Common myeloid progenitor, CD34-positive (primary cell): ENCODE measurements at places on chromosomes 1 and 21.
A peak's percentile ranks its signal among the peaks of the same experiment; 100 is the strongest.

DNA sequence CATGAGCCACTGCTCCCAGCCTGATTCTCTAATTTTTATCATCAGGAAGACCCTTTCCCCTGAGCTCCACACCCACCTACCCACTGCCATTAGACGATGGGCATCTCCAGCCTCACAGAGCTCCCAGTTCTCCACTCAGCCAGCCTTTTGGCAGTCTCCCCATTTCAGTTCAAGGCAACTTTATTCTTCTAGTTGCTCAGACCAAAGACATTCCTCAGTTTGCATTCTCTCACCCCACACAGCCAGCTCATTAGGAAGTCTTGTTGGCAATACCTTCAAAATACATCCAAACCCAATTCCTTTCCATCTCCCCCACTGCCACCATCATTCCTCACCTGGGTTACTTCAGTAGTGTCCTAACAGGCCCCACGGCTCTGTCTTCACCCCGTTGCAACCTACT is 53.4 kb upstream of the COX20 start:
- no peak for DNase-seq

GRCh38 chr1:34162852-34163766 is 1.9 kb downstream of the CSMD2 start:
- DNase-seq: peak; percentile 75

- no peak for DNase-seq
Measured at GRCh38 chr21:37606549-37606948, 240.0 kb downstream of the DYRK1A start.

- DNase-seq: peak; percentile 59
Measured at GRCh38 chr1:24321126-24321525, 2.0 kb downstream of the GRHL3 start.

- DNase-seq: no peak
Measured at GRCh38 chr1:178353524-178353923, 143.2 kb downstream of the CLEC20A start.

DNA sequence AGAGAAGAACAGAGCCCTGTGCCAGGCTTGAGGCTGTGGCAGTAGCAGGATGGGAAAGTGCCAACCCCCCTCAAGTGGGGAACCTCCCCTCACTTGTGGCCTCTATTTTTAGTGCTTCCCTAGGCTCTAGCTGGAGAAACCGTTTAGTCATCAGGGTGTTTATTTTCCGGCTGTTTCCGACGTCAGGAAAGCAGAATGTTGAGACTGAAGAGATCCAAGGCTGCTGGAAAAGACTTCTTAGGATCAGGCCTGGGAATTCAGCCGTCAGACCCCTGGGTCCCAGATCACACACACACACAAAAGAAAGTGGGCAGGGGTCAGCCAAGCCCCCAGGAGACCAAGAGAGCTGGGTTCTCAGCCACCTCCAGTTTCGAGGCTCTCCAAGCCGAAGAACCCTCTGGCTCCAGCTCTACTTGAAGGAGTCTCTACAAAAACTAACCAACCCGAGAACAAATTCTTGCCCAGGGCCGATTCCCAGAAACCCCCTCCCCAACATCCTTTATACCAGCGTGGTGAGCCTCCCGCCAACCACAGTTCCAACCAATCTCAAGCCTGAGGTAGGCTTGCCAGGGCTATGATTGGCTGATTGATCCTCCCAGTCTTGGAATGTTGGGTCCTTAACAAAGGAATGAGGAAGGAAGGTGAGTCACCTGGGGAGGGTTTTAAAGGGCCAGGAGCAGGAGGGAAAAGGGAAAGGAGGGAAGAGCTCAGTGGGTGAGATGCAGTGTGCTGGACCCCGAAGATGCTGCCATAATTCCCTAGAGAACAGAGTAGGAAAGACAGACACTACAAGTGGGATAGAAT is 2.5 kb upstream of the MEF2D start:
- peak; percentile 56 for DNase-seq

DNA sequence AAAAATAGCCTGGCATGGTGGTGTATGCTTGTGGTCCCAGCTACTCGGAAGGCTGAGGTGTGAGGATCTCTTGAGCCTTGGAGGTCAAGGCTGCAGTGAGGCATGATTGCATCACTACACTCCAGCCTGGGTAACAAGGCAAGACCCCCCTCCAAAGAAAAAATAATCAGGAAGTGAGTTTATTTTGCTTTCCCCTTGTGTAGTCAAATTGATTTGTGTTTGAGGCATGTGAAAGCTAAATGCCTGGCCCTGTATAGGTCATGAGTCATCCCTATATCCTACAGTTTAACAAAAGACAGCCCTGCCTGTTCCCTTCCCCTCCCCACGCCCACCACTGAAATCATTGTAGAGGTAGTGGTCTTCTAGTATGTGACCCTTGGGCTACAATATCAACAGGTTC is 241.4 kb upstream of the JUN start:
- DNase-seq: no peak

DNA sequence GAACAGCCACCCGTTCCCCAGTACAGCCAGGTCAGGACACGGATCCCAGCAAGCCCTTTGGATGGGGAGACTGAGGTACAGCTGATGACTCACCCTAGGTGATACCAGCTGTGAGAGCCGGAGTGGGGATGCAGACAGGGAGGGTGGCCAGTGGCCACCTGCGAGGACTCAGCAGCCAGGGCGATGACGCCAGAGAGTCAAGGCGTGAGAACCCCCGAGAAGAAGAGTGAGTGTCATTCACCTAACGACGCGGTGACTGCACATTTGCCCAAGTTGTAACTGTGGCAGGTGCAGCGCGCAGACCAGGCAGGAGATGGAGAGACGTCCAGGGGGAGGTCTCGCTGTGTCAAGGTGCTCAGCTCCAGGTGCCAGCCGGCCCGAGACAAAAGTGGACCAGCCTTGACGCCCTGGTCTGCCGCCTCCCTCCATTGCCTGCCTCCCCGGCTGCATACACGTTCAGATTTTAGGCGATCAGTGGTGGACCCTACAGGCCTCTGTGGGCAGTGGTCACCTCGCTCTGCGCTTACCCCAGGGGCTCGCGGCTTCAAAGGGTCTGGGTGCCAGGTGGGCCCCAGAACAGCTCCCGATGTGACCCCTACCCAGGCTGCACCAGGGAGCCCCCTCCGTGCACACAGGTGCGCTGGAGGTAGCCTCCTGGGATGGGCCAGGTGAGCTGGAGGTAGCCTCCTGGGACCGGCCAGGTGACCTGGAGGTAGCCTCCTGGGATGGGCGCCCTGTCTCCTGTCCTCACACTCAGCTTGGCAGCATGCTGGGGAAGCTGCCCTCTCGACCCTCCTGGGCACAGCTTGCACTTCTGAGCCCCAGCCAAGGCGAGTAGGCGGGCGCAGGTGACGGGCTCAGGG is 11.9 kb downstream of the LRRC3 start:
- no peak for DNase-seq

DNA sequence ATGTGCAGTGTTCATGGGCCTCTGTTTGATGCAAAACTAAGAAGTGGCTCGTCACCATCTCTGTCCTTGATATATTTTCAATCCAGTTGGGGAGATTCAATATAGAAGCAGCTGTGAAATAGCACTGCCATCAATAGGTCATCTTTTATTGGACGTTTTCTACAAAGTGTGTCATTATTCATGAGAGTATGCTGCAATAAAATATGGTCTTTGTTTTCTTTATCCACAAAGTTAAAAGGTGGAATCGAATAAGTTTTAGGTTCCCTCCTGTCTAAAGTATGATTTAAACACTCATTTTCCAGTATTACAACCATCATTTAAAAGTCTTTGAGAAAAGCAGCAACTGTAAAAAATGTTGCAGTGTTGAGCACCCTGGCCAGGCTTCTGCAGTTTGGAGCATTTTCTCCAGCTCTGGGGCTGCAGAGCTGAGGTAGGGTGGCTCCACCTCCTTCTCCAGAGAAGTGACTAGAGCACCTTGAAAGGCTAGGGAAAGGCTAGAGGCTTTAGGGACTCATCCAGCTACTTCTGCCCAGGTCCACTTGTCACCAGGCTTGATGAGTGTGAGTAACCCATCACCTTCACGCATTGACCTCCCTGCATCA is 56.5 kb upstream of the DNAH14 start:
- DNase-seq: no peak

DNA sequence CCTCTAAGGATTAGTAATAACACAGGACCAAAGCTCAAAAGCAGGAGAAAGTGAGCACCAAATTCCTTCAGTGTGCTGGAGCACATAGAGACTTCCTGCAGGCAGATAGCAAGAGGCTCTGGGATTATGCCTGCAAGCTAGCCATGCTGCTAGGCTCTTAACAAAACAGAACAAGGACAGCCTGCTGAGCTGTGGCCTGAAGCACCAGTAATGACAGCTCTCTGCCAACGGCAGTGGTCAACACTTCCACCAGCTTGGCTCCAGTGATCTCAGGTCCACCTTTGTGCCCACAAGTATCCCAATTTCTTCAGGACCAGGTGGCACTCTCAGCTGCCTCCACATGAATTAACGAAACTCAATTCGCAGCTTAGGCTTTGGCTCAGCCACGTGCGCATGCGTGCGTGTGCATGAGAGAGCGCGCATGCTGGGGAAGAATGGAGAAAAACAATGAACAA is 64.2 kb downstream of the SLC45A1 start:
- no peak for DNase-seq

GRCh38 chr1:204319462-204319861 is 40.3 kb downstream of the PLEKHA6 start:
- DNase-seq: no peak

DNA sequence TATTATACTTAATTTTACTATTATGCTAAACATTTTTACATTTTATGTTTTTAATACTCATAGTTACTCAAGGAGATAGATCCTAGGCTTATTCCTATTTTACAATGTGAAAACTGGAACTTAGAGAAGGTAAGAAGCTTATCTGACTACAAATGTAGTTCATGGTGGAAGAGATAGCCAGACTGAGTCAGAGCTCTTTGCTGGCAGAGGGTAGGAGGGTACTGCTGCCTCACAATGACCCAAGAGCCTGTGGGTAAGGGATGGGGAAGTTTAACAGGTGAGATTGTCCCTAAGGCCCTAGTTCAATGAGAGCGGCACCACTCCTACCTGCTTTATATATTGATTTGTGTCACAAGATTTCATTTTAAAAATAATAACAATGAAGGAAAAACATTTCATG is 34.1 kb upstream of the NEK7 start:
- DNase-seq: peak; percentile 32

GRCh38 chr21:37032877-37033471 is 26.5 kb downstream of the RIPPLY3 start:
- DNase-seq: no peak

- DNase-seq: peak; percentile 97
Measured at GRCh38 chr1:206050655-206051235, 2.2 kb upstream of the RHEX start.

DNA sequence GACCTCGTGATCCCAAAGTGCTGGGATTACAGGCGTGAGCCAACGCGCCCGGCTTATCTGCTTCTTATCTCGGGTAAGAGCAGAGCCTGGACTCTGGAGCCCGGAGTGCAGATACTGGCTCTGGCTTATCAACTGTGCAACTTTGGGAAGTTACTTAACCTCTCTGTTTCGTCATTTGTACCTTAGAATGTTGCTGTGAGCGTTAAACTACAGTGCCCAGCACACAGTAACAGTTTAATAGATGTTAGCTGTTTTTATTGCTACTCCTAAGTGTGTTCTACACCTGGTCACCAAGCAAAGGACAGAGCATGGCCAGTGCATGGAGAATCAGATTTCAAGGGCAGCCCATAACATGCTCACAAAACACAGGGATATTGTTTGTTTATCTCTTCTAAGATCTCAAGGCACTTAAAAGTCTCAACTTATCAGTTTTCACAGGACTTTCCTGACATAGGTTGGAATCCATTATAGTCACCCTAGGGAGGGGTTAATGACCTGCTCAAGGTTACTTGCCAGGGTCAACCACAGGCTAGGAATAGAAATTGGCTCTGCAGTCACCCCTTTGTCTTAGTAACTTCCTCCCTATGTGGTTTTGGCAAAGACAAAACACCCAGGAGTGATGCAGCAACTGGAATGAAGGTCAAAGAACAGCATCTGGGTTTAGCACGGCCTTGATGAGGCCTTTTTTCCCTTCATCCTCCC is 22.5 kb upstream of the SRP9 start:
- peak; percentile 34 for DNase-seq

GRCh38 chr21:25490742-25491141 is 116.5 kb downstream of the MRPL39 start:
- DNase-seq: no peak

- DNase-seq: no peak
Measured at GRCh38 chr1:215459136-215459535, 108.0 kb upstream of the KCTD3 start.

- DNase-seq: no peak
Measured at GRCh38 chr21:29313662-29314408, 15.1 kb downstream of the BACH1 start.

- no peak for DNase-seq
Measured at GRCh38 chr1:78068681-78069283, 23.0 kb downstream of the GIPC2 start.

DNA sequence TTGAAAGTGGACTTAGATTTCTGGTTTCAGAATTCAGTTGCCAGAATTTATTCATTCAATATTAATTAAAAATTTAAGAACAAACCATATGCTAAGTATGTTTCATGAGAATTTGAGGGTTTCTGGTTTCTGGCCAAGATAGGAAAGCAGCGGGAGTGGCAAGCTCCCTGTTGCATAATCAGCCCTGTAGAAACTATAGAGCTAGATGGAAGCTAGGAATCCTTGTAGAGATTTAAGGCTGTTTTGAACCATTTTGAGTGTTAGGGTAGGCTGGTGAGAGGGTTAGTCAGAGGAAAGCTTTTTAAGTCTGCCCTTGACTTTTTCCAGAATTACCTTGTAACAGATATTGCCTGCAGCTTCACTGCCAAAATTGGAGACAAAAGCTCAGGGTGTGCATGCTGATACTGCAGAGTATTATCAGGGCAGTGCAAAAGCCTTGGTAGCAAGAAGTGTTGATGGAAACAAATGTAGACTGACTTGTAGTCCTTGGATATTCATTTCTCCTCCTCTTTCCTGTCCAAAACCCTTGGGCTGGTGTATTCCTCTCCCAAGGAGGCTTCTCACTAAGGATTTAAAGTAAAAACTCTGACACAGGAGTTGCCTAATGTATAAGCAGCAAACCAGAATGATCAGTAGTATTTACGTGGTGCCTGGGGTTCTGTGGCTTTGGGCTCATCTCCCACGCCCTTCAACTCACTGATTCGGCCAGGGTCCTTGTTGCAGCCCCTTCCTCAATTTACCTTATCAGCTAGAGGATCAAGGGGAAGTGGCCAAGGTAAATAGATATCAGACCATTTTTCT is 12.6 kb upstream of the GIPC2 start:
- no peak for DNase-seq

DNA sequence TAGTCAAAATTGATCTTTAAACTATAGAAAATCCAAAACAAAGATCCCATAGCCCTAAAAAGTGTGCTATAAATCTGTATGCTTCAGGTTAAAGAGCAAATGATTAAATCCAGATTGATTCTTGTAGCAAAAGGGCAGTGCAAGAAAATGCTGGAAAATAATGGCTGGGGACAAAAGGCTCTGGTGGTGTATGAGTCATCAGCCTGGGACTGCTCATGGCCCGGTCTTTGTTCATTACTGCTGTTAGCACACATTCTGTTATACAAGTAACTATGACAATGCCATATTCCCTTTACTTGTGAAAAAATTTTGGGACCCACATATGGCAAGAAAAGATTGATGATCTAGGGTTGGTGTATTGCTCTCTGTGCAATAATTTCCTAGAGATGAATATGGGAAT is 89.1 kb downstream of the RWDD3 start:
- no peak for DNase-seq

- DNase-seq: peak; percentile 54
Measured at GRCh38 chr21:34029743-34030528, 43.4 kb upstream of the MRPS6 start.

GRCh38 chr1:119249283-119249682 is 108.8 kb upstream of the WARS2 start:
- no peak for DNase-seq
